HEK293T (cell line): ENCODE measurements at places on chromosomes 4 and X.

GRCh38 chr4:12703036-12703435, 781.1 kb downstream of the RAB28 start:
- no peak for DNase-seq

- no peak for DNase-seq
Observed at GRCh38 chr4:81622474-81623184, 150.9 kb upstream of the RASGEF1B start.

GRCh38 chr4:185656467-185656931, 121.2 kb upstream of the PDLIM3 start:
- DNase-seq, result no peak

- DNase-seq, result no peak
Observed at GRCh38 chrX:150234126-150234525, 129.0 kb upstream of the MAMLD1 start.

DNA sequence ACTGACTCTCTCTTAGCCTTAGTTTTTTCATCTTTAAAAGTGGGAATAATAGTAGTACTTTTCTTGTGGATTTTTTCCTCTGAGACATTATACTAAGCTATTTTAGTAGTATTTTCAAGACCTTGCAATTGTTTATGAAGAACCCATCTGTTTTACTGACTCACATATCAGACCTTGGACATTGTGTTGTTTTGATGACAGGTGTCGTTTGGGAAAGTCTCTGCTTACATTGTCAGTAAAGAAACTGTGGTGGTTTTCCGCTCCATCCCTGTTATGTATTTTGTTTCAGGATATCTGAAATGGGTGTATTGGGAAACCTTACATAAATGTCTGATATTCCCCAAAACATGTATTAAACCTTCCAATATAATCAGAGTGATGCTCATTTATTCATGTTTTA, 92.2 kb downstream of the STIM2 start:
- no peak for DNase-seq

DNA sequence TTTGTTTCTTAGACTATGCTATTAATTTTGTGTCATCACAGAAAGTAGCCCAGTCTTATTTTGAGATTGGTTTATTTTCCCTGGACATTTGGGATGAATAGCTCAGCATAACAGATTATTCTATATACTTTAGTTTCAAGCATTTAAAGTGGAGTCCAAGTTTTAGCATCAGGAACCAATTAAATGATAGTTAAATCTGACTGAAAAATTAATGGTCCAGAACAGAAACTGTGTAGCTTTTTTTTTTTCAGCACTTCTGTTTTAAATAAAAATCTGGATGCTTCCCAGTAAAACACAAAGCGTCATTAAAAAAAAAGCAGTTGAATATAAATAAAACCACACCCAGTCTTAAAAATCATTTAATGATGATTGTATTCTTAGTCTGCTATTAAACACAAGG, 59.4 kb upstream of the PITX2 start:
- DNase-seq, result no peak
